Sigmoid colon (tissue), 7 donors: ENCODE measurements at places on chromosomes 7 and 10. TPM values are rescaled to one million over a fixed set of nuclear protein-coding genes. Genes with fewer than 3 reads are reported as not detected.

SPRN gene
- not detected for polyA plus RNA-seq

DNA sequence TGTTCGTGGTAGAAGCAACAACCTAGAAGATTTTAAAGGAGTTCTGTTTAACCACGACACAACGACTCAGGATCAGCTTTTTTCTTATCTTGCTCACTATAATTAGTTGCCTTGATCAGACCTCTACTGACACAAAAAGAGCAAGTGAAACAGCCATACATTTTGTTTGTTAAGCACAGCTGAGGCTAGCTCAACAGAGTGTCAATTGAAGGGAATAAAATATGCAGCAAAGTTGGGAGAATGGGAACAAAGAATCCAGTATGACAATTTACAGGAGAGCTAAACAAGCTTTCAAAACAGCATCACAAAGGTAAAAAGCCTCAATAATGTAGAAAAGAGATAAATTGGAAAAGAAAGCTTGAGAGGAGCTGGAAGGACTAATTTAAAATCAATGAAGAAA, 40.5 kb upstream of the HERPUD2 start:
- peaks cover 10% of the 10 kb centered on the region for H3K4me1 ChIP-seq
- no peaks in the 10 kb centered on the region for H3K36me3 ChIP-seq
- H3K27me3 ChIP-seq = no peaks in the 10 kb centered on the region
- no peak overlapping the region for H3K4me3 ChIP-seq
- DNase-seq = no peak

MYH16 gene
- polyA plus RNA-seq = not detected

- no peaks in the 10 kb centered on the region for H3K36me3 ChIP-seq
- H3K4me1 ChIP-seq = peaks cover 30% of the 10 kb centered on the region
- H3K4me3 ChIP-seq = no peak overlapping the region
- H3K27ac ChIP-seq = no peak overlapping the region
- no peak for DNase-seq
- no peaks in the 10 kb centered on the region for H3K27me3 ChIP-seq
These were observed 46.7 kb downstream of the SGMS1 start for GRCh38 chr10:50577010-50577409.

ZPBP gene
- not detected for polyA plus RNA-seq

DNA sequence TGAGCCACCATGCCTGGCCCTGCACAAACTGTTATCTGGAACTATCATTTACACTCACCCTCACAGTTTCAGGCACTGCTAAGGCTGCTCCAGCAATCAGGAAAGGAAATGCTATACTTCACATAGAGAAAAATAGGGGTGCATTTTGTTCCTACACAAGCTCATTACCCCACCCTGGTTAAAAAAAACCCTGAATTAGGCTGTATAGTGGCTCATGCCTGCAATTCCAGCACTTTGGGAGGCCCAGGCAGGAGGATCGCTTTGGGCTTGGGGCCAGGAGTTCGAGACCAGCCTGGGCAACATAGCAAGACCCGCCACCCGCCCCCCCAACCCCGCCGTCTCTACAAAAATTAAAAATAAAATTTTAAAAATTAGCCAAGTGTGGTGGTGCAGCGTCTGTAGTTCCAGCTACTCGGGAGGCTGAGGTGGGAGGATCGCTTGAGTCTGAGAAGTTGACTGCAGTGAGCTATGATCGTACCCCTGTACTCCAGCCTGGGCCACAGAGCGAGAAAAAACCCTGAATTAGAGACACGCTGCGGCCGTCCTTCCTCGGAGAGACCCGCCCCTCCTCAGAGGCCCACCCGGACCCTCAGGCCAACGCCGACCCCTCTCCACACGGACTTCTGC, 539 bp downstream of the PTCD1 start:
- no peaks in the 10 kb centered on the region for H3K27me3 ChIP-seq
- H3K27ac ChIP-seq = peak overlapping the region; percentile 86
- no peak for DNase-seq
- H3K4me1 ChIP-seq = peaks cover 35% of the 10 kb centered on the region
- H3K36me3 ChIP-seq = peaks cover 25% of the 10 kb centered on the region

DNA sequence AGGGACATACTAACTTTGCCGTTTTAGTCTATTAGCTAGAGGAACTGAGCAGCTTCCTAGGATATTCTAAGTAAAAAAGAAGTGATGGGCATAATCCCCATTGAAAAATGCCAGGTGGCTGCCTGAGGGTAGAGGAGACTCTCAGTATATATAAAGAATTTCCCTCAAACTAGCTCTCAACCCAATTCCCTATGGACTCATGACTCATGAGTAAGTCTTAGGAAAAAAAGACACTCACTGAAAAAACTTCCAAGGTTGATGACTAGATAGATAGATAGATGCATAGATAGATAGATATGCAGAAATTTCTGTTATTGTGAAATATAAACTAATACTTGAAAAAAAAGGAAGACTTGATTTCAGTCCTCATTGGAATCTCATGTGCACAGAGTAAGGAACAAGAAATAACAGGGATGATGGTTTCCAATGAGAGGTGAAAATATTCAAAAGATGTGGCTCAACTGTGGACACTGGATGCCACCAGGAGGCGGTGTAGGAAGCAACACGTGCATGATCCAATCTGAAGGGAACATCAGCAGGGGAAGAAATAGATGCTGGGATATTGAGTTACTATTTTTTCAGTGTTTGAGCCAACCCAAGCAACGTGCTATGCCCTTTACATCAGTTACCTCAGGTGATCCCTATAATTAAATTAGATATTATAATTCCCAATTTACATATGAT, 711.0 kb upstream of the LRRTM3 start:
- H3K4me3 ChIP-seq = no peak overlapping the region
- DNase-seq = no peak
- no peaks in the 10 kb centered on the region for H3K27me3 ChIP-seq
- no peak overlapping the region for H3K27ac ChIP-seq

DNA sequence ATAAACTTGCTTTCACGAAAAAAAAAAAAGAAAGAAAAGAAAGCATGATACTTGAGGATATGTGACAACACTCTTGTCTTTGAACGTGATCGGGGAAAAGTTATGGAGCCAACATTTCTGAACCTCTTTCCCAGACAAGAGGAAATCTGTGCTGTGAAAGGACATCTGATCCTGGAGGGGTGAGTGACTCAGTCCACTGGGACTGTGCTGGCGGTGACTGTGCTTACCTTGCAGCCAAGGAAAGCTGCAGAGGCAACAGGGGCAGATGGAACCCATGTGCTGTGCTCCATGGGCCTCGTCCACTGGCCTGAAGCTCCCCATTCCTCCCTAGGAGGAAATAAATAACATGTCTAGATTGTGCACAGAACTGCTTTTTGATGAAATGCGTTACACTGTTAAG, 116.5 kb upstream of the RAB11FIP2 start:
- H3K4me1 ChIP-seq = no peaks in the 10 kb centered on the region
- DNase-seq = no peak
- no peaks in the 10 kb centered on the region for H3K27me3 ChIP-seq
- no peak overlapping the region for H3K4me3 ChIP-seq
- H3K27ac ChIP-seq = no peak overlapping the region

ZNF503 gene
- polyA plus RNA-seq = 5.4 TPM

GRCh38 chr7:106460792-106461254, 176.0 kb upstream of the NAMPT start:
- DNase-seq = no peak
- H3K4me1 ChIP-seq = no peaks in the 10 kb centered on the region
- H3K36me3 ChIP-seq = no peaks in the 10 kb centered on the region
- no peak overlapping the region for H3K27ac ChIP-seq
- H3K27me3 ChIP-seq = no peaks in the 10 kb centered on the region

- H3K27ac ChIP-seq = no peak overlapping the region
- no peak for DNase-seq
- H3K27me3 ChIP-seq = no peaks in the 10 kb centered on the region
- no peaks in the 10 kb centered on the region for H3K4me1 ChIP-seq
These were observed 9.3 kb downstream of the TBATA start for GRCh38 chr10:70775679-70776454.

DNA sequence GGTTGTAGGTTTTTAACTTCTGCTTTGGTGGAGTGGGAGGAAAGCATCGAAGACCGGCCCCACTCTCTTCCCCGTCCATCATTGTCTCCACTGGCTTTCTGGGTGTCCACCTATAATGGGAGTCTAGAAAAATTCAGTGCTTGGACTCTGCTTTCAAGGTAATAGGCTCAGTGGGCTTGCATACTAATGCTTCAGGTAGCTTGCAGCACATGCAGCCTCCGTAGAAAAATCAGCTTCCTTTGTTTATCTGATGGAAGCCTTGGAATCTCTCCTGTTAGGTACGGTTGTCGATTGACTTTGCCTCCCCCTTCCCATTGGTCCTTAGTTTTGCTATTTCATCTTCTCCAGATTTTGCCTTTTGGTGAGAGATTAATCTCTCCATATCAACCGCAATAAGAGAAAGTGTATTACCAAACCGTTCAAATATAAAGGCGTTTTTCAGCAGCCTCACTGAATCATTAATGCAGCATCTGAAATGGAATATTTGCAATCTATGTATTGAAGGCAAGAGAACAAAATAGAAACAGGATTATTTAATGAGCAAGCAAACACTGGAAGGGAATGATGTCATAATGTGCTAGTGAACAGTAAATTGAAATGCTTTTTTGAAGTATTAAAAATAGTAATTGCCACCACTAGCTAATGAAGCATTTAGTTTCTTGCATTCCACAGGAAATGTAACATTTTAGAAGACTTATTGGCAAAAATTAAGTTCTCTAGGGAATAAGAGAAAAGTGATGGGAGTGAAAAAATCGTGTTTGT, 944 bp downstream of the AVL9 start:
- H3K27ac ChIP-seq = peak overlapping the region; percentile 99
- H3K4me1 ChIP-seq = no peaks in the 10 kb centered on the region
- no peaks in the 10 kb centered on the region for H3K36me3 ChIP-seq
- no peak for DNase-seq
- peak overlapping the region; percentile 79 for H3K4me3 ChIP-seq

GARIN1A gene
- polyA plus RNA-seq = not detected

DNA sequence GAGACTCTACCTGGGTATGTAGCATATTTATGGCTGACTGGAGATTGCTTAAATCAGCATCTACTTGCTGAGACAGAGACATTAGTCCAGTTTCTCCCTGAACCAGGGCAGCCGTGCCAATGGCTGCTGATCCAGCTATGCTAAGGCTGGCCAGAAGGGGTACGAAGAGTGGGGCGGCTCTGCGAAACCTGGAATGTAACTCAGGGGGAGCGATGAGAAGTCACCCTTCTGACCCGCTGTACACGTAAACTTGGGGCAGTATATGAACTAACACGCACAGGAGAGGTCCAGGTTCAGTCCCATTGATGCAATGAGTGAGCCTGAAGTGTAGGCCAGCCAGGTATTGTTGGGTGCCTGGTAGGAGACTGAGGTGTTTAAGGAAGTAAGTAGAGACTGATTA, 73.7 kb downstream of the PRR15 start:
- DNase-seq = no peak
- H3K4me1 ChIP-seq = peaks cover 8% of the 10 kb centered on the region
- H3K36me3 ChIP-seq = no peaks in the 10 kb centered on the region

- no peak overlapping the region for H3K4me3 ChIP-seq
- DNase-seq = no peak
- peaks cover 3% of the 10 kb centered on the region for H3K36me3 ChIP-seq
- H3K27me3 ChIP-seq = no peaks in the 10 kb centered on the region
These were observed 8.0 kb upstream of the SPOCK2 start for GRCh38 chr10:72096115-72097000.

NFE2L3 gene
- 0.60 TPM for polyA plus RNA-seq

DNA sequence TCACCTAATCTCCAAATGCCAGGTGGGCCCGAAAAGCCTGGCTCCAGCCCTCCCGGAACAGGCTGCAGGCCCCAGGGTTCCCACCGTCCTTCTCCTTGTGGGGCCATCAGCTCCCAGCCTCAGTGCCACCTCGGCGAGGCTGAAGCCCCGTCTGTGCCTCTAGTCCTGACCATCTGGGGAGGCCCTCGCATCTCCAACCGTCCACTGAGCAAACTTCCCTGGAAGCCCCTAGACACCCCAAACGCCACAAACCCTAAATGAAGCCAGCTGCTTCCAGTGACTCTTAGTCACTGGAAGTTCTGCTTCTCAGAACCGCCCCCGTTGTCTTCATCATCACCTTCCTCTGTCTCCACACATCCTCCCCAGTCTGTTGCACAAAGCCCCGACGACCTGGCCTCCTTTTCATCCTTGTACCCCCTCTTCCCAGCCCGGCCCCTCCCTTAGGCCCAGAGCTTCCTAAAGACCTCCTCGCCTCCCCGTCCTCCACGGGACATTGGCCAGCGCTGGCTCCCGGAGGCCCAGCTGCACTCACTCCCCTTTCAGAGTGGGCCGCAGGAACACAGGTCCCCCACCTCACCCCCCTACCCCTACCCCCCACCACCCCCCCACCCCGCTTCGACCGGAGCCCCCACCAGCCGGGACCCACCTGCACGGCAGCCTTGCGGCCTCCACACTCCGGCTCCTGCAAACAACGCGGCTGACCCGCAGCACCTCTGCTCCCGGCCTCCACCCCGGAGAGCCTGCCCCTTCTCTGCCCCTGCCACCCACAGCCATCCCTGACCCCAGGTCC, 1.1 kb upstream of the DIP2C start:
- no peaks in the 10 kb centered on the region for H3K36me3 ChIP-seq
- no peaks in the 10 kb centered on the region for H3K27me3 ChIP-seq
- no peaks in the 10 kb centered on the region for H3K4me1 ChIP-seq
- H3K27ac ChIP-seq = peak overlapping the region; percentile 95
- H3K4me3 ChIP-seq = peak overlapping the region; percentile 55
- DNase-seq = no peak

BCAP29 gene
- polyA plus RNA-seq = 19.9 TPM

DNA sequence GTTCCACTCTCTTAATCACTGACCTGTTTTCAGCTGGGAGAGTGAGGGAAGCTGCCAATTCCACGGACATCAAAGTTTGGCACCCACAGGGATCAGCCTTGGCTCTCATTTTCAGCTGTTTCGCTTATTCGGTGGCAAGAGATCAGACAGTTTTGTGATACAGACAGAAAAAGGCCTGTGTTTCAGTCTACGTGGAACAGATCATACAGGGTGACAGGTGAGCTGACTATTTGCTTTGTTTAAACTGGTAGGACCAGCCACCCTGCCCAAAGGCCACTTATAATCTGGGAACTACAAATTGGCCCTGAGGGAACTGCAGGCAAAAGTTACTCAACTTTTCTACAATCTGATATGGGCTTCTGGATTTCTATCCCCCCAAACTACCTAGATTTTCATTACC, 128.6 kb downstream of the ZNF467 start:
- no peak overlapping the region for H3K27ac ChIP-seq
- DNase-seq = no peak
- H3K36me3 ChIP-seq = no peaks in the 10 kb centered on the region
- H3K27me3 ChIP-seq = no peaks in the 10 kb centered on the region
- H3K4me1 ChIP-seq = no peaks in the 10 kb centered on the region
- H3K4me3 ChIP-seq = no peak overlapping the region

DNA sequence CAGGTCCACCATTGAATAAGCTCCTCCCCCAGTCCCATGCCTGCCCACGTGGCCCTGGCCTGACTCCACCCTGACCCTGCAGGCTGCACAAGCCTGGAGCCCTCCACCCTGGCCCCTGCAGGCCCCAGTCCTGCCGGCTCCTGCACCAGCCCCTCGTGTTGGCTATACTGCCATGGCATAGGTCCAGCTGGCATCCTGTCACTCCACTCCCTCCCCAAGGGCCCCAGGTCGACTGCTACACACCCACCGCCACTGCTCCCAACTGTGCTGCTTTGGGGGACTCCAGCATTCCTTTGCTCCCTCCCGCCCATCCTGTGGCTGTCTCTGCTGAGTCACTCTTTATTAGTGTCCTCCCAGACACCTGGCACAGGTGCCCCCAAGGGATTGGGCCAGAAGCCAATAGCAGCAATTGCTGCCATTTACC, 32.4 kb upstream of the HSPA12A start:
- no peaks in the 10 kb centered on the region for H3K27me3 ChIP-seq
- H3K27ac ChIP-seq = no peak overlapping the region
- H3K4me1 ChIP-seq = no peaks in the 10 kb centered on the region
- H3K36me3 ChIP-seq = no peaks in the 10 kb centered on the region
